ENCODE measurements at places on chromosomes 12 and 14.

- no peak for DNase-seq
Measured at GRCh38 chr12:171743-172676, 41.9 kb downstream of the SLC6A12 start.

DNA sequence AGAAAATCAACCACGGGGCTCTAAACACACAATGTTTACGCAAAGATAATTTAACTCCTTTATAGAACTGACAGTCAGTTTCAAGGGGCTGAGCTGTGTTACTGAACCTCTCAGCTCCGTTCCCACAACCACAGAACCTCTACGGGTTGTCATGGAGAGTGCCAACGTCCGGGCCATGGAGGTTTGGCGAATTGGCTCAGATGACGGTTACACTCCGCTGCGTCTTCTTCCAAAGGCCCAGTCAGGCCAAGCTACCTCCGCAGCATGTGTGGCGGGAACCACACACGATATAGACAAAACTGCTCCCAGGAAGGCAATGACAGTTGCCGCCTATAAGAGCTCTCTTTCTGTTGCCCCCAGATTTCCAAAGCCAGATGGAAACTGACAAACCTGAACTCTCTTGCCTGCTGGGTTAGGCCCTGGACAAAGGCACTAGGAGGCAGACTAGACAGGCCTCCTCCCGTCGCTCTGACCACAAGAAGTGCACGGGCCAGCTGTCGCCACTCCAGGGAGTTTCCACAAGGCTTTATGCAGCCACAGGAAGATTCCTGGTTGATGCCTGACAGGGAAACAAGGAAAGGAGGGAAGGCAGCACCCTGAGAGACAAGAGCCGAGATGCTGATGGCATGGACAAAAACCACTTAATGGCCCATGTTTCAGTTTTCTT lies 30.3 kb downstream of the CCDC88C start:
- DNase-seq: no peak

- no peak for DNase-seq
Measured at GRCh38 chr14:101631199-101631598, 69.9 kb downstream of the DIO3 start.

GRCh38 chr12:5533368-5533767 lies 101.5 kb downstream of the NTF3 start:
- DNase-seq: no peak

GRCh38 chr12:49976557-49976956 lies 3.8 kb downstream of the AQP6 start:
- DNase-seq: no peak

- no peak for DNase-seq
Measured at GRCh38 chr14:20059745-20060144, at the start of gene OR4L1. Gene OR4L1, plus strand, starts transcription at chr14:20060045. Its CDS starts 0 bp downstream, at chr14:20060045.

- no peak for DNase-seq
Measured at GRCh38 chr12:6952121-6952862, 1.1 kb downstream of the PTPN6 start.

- DNase-seq: no peak
Measured at GRCh38 chr14:98946940-98947339, 325.1 kb downstream of the BCL11B start.

GRCh38 chr12:76007640-76008039 lies 23.9 kb downstream of the PHLDA1 start:
- DNase-seq: no peak

DNA sequence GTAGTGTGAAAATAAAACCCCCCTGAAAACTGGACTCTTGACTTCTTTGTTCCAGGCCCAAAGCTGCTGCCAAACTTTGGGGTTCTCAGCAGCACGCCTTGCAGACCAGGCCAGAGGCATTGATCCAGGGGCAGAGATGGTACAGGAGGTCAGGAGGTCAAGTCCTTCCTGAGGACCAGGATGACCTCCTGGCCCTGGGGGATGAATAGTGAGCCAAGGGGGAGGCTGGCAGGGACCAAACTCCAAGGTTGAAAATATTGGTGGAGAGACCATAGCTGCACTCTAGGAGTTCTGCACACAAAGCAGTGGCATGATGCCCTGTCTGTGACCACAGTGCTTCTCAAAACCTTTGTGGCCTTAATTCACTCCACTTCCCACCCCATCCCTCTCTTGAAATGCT lies 12.1 kb downstream of the SLC10A1 start:
- DNase-seq: no peak

GRCh38 chr12:27530157-27530922 lies 6.3 kb downstream of the PPFIBP1 start:
- no peak for DNase-seq

DNA sequence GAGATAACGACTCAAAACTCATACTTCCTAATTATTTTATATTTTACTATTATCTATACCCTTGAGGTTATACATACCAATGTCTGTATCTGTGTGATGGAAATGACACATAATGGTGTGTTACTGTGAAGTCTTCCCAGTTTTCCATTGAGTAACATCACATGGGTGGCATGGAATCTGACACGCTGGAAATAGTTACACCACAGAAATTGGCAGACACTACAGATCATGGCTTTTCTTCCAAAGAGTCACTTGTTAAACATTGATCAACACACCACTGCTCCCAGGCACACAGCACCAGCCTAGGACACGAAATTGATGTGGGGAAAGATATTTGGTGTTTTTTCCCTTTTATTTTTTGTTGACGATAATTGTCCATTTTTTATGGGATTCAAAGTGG lies 33.0 kb upstream of the VWF start:
- DNase-seq: no peak

Measured in T-helper 2 cell (primary cell).